Urothelium cell line (cell line): ENCODE measurements at places on chromosomes 7 and 10.

- no peak for DNase-seq
Observed at GRCh38 chr10:75358132-75358531, 43.4 kb downstream of the ZNF503 start.

DNA sequence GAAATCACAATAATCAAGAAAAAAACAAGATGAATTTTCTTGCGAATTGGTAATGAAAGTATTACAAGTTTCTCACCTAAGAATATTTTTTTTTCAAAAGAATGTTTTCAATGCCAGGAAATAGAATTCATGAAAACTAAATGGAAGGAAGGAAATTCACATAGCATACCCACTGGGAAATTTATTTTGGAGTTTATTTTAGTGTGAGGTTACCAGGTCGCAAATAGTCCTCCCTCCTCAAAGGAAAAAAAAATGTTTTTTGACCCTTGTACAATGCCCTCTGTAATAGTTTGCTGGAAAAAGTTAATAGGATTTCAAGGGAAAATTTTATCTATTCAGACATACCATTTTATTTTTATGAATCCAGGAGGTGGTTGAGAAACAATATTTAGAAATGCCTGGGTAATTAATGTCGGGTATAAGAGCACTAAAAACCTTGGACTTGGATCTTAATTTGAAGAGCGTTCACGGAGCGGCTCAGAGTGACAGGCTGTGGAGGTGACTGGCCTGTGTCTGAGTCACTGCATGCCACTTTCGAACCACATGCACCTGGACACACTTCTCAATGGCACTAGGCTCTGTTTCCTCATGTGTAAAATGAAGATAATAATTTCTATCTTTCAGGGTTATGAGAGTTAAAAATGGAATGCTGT, 28.2 kb downstream of the CUBN start:
- no peak for DNase-seq

DNA sequence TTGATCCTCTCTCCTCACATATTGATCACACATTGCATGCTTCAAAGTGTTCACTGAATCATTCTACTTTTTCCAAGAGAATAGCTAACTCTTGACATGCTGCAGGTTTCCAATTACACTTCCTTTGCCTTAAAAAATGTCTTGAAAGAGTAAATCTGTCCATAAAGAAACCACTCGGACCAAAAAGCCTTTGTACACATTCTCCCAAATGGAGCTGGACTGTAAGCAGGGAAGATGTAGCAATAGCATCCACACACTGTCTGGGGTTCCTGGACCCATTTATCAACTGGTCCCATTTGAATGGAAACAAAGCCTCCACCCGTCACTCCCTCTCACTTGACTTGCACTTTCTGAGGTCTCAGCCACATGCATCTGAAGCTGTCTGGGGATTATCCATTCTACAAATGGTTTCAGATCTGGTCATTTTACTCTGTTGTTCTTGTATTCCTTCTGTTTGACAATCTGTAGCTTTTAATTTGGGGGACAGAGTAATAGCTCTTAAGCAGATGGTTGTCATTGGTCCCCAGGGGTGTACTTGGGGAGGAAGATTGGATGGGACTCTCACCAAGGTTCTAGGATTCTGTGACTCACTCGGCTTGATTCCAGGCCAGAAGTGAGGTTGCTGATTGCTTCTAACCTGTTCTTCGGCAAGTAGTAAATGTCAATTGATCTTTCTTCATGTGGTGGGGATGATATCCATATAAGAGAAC, 203.5 kb downstream of the HIBADH start:
- DNase-seq: no peak

DNA sequence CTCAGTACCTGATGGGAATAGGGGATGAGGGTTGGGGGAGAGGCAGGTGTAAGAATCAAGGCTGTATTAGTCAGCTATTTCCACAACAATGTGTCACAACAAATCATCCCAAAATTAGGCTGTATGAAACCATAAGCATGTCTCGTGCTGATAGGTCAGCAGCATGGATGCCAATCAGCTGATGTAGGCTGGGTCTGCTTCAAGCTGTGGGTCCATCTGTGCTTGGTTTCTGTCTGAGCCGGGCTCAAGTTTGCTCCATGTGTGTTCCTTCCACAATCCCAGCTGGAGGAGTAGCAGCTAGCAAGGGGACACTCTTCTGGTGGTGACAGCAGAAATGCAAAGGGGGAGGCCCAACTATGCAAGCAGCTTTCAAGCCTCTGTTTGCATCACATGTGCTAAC, 97.9 kb upstream of the ZNF746 start:
- DNase-seq: no peak

DNA sequence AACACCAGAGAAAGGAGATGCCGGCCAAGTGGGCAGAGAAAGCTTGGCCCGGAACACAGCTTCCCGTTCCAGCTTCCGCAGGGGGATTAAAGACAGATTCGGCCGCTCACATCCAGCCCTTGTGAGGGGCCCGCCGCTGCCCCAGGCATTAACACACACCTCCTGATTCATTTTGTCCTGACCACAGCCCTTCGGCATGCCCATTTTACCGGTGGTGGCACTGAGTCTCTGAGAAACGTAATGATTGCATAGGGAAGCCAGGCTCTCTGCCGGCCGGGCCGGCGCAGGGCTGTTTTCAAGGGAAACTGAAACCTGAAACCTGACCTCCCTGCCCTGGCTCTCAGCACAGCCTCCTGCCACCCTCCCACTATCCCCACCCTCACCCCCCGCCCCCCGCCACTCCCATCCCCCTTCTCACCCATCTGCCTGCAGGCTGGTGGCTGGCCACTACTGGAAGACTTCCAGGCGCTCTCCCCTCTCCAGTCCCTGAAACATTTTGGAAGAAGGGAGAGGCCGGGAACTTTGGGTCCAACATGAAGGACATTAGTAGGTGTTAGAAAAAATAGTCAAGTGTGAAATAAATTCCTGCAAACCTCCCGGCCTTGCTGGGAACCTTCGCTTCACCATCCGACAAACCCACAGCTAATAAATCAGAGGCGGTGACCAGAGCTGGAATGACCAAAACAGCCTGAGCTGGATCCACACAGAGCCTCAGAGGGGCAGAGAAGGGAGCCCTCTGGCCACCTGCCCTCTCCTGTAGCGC, 83.5 kb upstream of the CUX1 start:
- peak; percentile 91 for DNase-seq

- no peak for DNase-seq
Observed at GRCh38 chr7:134154581-134155130, 27.5 kb downstream of the LRGUK start.

DNA sequence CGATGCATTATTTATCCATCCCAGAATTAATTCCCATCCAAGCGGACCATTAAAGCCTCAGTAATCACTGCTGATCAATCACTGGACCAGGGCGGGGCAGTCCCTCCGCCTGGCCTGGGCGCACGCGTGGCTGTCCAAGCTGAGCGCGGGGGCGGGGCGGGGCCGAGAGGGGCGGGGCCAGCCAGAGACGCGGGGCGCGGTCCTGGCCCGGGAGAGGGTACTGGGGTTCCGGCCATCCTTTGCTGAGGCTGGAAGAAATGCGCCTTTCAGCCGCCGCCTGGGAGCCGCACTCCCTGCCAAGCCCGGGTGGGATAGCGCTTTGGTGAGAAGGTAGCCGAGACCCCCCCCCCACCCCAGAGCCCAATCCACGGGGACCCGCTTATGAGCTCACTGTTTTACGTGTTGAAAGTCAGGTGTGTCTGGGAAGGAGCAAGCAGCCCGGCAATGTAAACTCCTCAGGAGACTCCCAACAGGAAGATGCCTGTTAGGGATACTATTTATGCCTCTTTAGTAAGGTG, at the start of gene ARHGAP22:
ARHGAP22 (minus strand) TSS at position 83 of the 518 bp plus-strand sequence. CDS start 277 bp downstream, outside the sequence.
- DNase-seq: peak; percentile 84

- DNase-seq: no peak
Observed at GRCh38 chr10:31642281-31642680, 286.4 kb downstream of the ARHGAP12 start.

- DNase-seq: no peak
Observed at GRCh38 chr7:69213878-69214277, 384.4 kb upstream of the AUTS2 start.

GRCh38 chr10:14873090-14873760, 5.4 kb upstream of the SUV39H2 start:
- DNase-seq: no peak

GRCh38 chr7:108684629-108685028, 115.0 kb downstream of the DNAJB9 start:
- peak; percentile 41 for DNase-seq

DNA sequence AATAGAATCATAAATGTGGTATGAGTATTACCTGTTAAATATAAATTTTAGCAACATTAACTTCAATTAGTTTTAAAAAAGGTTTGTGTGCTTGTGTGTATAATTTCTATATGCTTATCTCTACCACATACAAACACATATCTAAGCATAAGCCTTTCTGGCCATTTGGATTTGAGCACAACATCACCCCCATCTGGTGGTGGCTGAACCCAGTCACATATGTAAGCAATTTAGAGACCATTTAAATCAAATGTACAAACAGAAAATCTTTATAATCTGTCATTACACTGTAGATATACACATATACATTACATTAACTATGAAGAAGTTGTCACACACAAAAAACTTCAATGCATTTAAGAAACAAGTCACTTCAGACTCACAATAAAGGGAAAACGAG, 31.7 kb downstream of the GPR22 start:
- DNase-seq: peak; percentile 18

DNA sequence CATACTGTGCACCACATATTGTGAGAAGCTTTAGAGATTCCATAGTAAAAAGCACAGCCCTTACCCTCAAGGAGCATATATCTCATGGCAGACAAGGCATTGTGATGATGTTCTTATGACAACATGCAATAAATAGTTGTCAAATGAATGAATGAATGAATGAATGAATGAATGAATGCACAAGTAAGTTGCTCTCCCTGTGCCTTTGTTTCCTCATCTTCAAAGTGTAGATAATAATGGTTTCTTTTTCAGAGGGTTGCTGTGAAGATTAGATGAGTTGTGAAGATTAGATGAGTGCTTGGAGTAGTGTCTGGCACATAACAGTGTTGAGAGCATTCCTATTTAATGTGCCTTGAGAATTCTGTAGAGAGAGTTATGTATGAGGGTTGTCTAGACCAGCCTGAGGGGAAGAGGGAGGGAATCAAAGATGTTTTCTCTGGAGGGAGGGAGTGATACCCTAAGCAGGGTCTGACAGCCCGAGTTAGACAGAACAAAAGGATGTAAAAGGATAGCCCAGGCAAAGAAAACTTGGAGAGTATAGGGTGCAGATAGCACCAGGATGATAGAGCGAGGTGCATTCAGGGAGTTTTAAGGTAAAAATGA, 217.2 kb downstream of the RELN start:
- no peak for DNase-seq

- peak; percentile 39 for DNase-seq
Observed at GRCh38 chr7:117323851-117324711, 1.2 kb upstream of the WNT2 start.

- no peak for DNase-seq
Observed at GRCh38 chr10:24669285-24669852, 54.3 kb downstream of the ARHGAP21 start.

- DNase-seq: no peak
Observed at GRCh38 chr10:99967961-99968360, 41.8 kb downstream of the DNMBP start.

- DNase-seq: no peak
Observed at GRCh38 chr10:129096065-129096984, 370.7 kb upstream of the MGMT start.

- peak; percentile 80 for DNase-seq
Observed at GRCh38 chr10:13079776-13080050, 20.2 kb upstream of the OPTN start.

- no peak for DNase-seq
Observed at GRCh38 chr10:26491934-26492333, 53.8 kb downstream of the APBB1IP start.

DNA sequence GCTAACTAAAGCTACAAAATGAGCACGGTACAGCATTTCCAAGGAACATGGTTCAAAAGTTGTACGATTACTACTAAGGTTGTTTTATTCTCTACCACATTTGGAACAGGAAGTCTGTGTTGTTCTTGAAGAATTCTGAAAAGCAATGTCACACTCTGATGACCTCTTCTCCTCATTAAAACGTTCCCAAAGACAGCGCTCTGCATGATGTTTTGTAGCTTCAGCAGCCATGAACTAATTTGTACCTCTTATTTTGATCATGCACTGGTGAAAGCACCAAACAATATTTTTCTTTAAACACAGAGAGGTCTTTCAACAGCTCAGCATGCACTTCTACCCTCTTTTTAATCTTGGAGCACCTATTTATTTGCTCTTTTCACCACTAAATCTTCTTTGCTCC, 75.0 kb upstream of the TES start:
- no peak for DNase-seq

- DNase-seq: no peak
Observed at GRCh38 chr7:80607136-80607535, 31.3 kb upstream of the CD36 start.

GRCh38 chr7:45389073-45389872, 184.9 kb upstream of the ADCY1 start:
- no peak for DNase-seq

- no peak for DNase-seq
Observed at GRCh38 chr7:75789361-75789924, 17.4 kb upstream of the CCL26 start.

DNA sequence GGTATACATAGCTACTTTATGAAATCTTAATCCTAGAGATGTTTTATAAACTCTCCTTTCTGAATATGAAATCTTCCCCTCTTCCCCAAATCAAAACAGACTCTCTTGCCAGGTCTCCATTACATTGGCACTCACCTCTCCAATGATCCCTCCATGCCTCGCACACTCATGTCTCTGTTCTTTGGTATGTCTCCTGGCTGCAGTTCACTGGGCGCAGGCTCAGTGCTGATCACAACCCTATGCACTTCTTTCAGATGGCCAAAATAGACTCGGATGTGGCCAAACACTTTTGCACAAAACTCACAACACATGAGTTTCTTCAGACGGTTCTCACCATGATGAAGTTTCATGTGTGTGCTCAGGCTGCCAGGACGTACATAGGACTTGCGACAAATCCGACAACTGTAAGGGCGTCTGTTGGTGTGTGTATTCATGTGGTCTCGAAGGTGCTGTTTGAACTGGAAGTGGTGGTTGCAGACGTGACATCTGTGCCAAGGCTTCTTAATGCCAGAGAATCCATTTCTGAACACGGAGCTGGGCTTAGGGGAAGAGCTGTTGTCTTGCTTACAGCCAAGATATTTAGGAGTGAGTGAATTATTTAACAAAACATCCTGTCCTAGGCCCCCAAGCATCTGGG, 183.2 kb downstream of the ZNF438 start:
- no peak for DNase-seq

DNA sequence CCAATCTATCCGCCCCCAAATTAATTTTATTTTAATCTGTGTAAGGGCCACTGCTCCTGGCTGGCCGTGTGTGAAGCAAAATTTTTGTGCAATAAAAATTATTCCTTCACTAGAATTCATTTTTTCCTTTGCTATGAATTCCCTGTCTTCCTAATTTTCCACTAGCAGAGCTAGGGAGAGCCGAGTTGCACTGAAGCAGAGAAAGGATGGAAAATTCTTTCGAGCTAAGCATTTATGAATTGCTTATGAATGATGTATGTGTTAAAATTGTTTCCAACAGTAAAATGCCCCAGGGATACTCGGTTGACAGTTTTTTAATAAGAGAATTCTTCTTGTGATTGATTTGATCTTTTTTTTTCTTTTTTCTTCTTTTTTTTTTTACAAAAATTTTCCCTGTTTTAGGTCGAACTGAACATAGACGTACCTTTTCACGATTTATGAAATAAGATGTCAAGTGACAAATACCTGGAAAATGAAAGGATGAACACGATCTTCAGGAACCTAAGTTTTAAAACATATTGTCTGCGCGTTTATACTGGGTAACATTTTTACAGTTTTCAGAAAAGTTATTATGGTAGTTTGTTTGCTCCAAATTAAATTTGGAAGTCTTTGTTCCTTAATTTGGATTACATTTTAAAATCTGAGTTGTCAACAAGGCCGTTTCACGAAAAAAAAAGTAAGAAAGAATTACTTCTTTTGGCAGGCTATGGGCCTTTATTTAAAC, 288.8 kb upstream of the NFE2L3 start:
- no peak for DNase-seq

GRCh38 chr10:103759100-103759781, 96.1 kb downstream of the SH3PXD2A start:
- DNase-seq: peak; percentile 48
